CD8-positive, alpha-beta memory T cell (primary cell): ENCODE measurements at places on chromosomes 13 and 19. TPM values are rescaled to one million over a fixed set of nuclear protein-coding genes. Genes with fewer than 3 reads are reported as not detected.

The MLNR gene
- polyA plus RNA-seq, result 0.17 TPM

The KLK1 gene
- polyA plus RNA-seq, result not detected

The CEACAM1 gene
- 0.15 TPM for polyA plus RNA-seq

The TICAM1 gene
- polyA plus RNA-seq, result 13.8 TPM

The ENOX1 gene
- polyA plus RNA-seq, result not detected
